Frontal cortex (tissue), 4 donors: ENCODE measurements at places on chromosomes 7 and 10. TPM values are rescaled to one million over a fixed set of nuclear protein-coding genes. Genes with fewer than 3 reads are reported as not detected.

C10orf67 gene
- 0.41 TPM for total RNA-seq

GPR141 gene
- not detected for total RNA-seq

SH3PXD2A gene
- 6.1 TPM for total RNA-seq

TMEM270 gene
- total RNA-seq: not detected

HTR5A gene
- 2.9 TPM for total RNA-seq

HYAL4 gene
- total RNA-seq: not detected

DYDC2 gene
- total RNA-seq: 2.4 TPM

DNAH11 gene
- 0.82 TPM for total RNA-seq

OR2A5 gene
- not detected for total RNA-seq

MGAM2 gene
- total RNA-seq: not detected

CTAGE4 gene
- total RNA-seq: 0.41 TPM

NPY gene
- 41.2 TPM for total RNA-seq

SAP25 gene
- not detected for total RNA-seq

UMAD1 gene
- total RNA-seq: 7.3 TPM

KIF20B gene
- 11.0 TPM for total RNA-seq

- DNase-seq: no peak
Measured at GRCh38 chr7:48511080-48511479, 339.8 kb downstream of the ABCA13 start.

DNA sequence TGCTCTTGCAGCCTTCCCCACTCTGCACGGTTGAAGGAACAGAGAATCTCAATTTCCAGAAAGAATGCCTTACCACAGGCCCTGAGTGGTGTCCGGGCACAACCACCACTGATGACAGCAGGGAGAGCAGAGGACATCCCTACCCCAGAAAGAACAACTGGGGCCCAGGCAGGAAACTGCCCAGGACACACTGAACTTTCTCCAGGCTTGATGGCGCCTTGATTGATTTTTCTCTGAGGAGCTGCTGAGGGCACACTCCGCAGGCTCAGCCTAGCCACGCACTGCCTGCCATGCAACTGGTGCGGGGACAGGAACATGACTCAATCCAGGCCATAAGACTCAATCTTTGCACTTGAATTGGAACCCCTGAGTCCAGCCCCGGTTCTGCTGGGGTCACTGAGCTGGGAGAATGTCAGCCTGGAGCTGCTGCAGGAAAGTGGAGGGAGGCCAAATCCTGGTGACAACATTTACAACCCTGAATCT is 5.9 kb downstream of the AKR1B1 start:
- DNase-seq: no peak

DNA sequence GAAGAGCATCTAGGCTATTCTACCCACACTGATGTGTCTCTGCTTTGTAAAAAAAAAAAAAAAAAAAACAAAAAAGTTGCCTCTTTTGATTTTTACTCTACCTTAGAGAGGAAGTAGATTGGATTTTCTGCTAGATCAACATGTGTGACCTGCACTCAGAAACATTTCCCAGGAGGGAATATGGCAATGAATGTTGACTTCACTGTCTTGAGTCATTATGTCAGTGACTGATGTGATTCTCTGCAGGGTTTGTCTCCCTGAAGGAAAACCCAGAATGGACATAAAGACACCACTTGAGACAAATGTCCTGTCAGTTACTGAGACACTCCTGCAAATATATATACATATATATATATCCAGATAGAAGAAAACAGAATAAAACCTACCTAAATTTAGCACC is 370.3 kb downstream of the BMPER start:
- no peak for DNase-seq

- peak; percentile 38 for DNase-seq
Measured at GRCh38 chr10:95906677-95907455, 909 bp upstream of the CC2D2B start.

DNA sequence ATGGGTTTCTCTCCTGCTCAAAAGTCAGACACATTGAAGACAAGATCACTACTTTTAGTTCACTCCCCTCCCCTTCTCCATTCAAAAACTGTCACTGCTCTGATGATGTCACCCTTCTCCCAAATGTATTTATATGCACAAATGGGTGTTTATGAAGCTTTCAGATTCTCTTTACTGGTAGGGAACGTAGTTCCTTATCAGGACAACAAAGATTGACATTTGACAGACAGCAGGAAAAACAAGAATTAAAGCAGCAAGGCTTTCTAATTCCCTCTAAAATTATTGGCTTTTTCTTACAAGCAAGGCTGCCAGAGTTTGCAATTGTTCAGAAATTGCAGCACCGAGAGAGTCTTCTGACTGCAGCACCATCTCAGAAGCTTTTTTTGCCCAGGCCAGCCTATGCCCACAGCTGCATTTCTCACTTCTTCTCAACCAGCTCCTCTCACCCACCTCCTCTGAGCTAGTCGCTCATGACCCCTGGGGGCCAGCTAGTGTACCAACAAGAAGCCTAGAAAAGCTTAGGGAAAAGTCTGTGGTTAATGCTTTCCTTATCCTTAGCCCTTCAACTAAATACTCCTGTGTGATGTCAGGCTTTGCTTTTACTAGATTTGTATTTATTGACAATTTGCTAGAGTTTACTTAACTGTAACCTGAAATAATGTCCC is 265.1 kb downstream of the HTR7 start:
- peak; percentile 2 for DNase-seq

DNA sequence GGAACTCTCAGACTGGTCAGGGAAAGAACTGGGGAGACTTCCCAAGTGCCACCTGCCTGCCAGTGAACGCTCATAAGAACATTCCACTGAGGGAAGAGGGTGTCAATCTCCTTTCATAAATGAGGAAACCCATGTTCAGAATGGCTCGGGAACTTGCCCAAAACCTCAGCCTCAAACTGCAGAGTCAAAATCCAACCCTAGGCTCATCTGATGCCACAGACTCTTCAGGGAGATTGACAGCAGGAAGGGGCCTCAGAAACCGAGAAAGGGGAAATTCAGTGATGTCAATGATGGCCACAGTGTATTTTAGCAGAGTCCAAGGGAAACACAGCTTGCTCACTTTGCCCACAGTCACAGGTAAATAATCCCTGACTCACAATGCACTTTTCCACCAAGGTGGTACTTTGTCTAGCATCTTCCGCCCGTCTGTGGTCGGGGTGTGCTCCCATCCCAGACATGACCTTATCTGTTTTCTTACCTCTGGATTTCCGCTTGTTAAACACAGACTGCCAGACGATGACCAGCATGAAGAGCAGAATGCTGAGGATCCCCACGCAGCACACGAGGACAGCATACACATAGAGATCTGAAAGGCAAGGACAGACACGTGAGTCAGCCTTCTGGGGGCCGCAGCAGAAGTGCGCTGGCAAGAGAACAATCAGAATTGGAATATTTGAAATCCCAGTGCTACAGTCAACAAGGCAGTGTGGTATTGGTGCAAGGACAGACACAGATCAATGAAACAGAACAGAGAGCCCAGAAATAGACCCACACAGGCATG is 38.4 kb downstream of the VSTM4 start:
- no peak for DNase-seq

- DNase-seq: no peak
Measured at GRCh38 chr10:21889477-21890275, 113.9 kb downstream of the DNAJC1 start.

DNA sequence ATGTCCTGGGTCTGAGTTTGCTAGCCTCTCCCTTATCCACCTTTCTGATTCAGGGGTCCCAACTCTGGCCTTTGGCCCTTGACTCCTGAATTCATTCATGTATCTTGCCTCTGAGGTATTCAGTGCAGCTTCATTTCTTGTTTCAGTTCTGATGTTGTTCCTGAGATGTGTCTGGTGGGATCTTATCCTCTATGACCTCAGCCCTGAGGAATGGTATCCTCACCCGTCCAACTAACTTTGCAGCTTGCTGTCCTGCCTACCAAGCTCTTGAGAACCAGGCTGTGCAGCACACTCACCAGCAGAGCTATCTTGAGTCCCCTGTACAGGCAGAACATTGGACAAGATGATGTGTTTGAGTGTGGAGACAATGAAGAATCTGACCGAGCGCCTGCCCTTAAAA is 13.8 kb downstream of the SUFU start:
- DNase-seq: no peak

DNA sequence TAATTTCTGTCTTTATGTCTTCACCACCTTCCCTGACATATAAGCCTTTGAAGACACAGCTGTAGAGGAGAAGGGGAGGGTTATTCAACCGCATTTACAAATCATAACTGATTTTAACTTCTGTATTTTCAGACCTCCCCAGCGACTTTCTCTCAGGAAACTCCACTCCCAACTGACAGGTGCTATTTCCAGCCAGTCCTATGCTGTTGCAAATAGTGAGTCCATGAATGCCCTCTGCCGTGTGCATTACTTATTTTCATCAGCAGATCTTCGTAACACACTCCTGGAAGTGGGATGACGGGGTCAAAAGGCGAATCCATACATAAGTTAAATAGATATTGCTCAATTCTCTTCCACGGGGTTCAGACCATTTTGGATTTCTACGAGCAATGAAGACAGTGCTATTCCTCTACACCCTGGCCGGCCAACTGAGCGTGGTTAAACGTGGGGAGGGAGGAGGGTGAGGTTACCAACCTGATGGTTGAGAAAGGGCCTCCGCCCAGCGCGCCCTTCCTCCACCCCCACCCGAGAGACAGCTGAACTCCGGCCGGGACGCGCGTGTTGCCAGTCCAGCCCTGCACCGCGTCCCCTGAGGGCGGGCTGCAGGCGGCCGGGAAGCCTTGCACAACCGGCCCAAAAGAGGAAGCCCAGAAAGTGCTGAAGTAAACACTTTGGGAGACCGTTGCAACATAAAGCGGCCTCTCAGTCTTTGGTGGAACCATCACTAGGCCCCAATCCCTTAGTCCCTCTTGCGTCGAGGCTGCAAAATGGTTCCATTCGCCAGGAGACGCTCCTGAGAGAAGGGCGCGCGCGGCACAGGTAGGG is at the start of gene APBB1IP:
TSS of gene APBB1IP (plus strand) at position 705 of the 825 bp plus-strand sequence. CDS start 53,986 bp downstream, outside the sequence.
- peak; percentile 15 for DNase-seq

GRCh38 chr7:39686261-39686924 is 63.0 kb downstream of the RALA start:
- DNase-seq: no peak

DNA sequence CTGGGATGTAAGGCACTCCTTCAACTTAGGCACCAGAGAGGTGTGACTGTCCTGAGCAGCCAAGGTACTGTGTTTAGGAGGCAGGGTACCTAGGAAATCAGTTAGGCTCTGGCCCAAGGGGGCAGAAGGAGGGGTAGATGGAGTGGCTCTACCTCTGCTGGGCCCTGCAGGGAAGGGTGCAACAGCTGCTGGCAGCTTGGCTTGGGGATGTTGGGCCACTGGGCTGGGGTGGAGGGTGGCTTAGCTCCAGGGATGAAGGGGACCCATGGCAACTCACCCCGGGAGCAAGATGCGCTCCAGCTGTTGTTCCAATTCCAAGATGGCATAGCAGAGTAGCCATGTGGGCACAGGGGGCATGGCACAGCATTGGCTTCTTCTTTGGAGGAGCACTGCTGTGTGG is 42.1 kb downstream of the NEURL1 start:
- no peak for DNase-seq

GRCh38 chr7:47520406-47520805 is 61.5 kb downstream of the TNS3 start:
- no peak for DNase-seq

- DNase-seq: no peak
Measured at GRCh38 chr10:72424561-72424960, 69.8 kb upstream of the DNAJB12 start.

DNA sequence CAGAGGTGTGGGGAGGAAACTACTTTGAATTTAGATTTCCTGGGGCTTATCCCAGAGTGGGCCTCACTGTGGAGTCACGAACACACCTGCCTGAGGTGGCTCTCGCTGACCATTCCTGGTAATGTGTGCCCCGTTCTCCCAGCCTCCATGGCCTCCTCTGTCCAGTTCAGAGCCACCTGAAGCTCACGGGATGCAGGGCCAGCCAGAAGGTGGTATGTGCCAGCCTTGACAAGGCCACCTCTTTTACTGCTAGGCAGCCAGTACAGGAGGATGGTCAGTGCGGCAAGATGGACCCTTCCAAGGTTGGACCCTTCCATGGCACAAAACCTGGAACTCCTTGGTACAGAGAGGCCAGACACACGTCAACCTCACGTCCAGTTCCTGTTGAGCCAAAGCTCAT is 210.3 kb downstream of the DNAJB6 start:
- no peak for DNase-seq

DNA sequence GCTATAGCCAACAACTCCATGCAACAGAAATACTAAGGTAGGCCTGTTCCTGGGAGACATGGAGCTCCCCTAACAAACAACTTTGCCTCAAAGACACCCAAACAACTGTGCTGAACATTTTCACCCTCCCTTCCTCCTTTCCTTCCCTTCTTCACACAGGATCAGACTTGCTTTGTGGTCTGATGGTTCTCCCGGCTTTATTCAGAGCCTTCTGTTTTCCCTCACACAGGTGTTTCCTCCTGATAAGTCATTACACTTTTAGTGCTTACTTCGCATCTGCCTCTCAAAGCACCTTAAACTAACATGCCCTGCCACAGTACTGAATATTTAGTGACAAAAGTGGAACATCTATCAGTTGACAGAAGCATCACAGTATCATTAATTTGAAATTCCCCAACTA is 56.3 kb upstream of the YAE1 start:
- no peak for DNase-seq

- no peak for DNase-seq
Measured at GRCh38 chr7:144388950-144389349, 14.5 kb downstream of the NOBOX start.

GRCh38 chr7:51022821-51023220 is 240.1 kb upstream of the GRB10 start:
- no peak for DNase-seq

GRCh38 chr7:94590526-94591162 is 65.3 kb downstream of the SGCE start:
- DNase-seq: no peak

DNA sequence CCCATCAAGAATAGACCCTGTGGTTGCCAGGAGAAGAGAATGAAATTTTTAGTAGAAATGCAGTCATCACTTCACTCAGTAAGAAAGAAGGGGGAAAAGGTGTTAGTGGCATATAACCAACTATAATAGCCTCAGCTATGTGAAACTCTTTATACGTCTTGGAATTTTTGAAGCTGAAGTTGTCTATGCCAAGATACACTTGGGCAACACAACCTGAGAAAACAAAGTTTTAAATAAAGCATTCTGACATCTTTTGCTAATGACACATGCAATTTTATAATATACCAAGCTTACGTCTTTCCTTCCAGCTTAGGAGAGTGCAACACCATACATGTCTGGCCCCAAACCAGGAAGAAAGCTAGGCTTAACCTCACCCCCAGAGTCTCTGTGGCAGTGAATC is 40.8 kb upstream of the ZNF438 start:
- no peak for DNase-seq

DNA sequence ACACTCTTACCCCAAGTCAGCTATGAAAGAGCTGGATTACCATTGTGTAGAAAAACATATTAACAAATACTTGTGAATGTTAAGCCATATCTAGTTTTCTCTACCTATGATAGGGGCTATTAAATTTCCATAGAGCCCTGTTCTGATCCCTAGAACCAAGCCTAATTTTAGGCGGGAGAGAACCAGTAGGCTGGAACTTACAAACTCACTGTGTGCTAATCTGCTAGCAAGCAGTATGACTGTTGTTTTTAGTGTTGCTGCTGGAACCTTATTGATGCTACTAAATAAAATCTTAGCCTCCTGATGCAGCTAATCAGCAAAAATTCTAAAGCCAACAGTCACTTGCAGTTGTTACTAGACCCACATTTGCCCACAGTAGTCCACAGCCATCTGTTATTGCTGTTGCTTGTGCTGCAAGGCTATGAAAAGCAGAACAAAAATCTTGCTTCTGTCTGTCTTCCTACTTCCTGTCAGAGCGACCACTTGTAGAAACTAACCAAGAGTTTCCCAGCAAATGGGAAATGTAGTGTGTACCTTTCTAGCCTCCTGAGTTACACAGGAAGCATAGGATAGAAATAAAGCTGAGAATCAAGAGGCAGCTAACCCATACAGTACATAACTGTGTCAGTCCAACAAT is 368.4 kb downstream of the ARL4A start:
- DNase-seq: no peak

- DNase-seq: no peak
Measured at GRCh38 chr7:63008366-63008765, 990.3 kb upstream of the ZNF722 start.
